ENCODE measurements at places on chromosomes 7 and 10.

DNA sequence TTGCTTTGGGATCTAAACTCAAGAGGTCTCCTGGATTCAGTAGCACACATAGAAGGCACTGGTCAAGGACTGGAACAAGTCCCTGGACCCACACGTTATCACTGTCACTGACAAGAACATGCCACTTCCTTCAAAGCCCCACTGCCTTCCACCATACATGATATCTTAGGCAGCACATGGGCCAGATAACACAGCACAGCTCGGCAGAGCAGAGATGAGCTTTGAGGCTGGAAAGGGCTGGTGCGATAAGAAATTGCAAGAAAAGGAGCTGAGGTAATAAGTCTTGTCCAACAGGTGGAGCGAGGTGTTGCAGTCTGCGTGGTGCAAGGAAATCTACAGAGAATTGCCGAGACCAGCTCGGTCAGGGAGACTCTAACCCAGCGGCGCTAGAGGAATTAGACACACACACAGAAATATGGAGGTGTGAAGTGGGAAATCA is 139.8 kb upstream of the CDK13 start:
- DNase-seq, result no peak

GRCh38 chr10:30348378-30348776 is 701 bp downstream of the MTPAP start:
- DNase-seq, result no peak

GRCh38 chr7:73544678-73545077 is 12.8 kb downstream of the BCL7B start:
- DNase-seq, result no peak

- DNase-seq, result no peak
Measured at GRCh38 chr7:8536431-8536830, 103.0 kb downstream of the NXPH1 start.

DNA sequence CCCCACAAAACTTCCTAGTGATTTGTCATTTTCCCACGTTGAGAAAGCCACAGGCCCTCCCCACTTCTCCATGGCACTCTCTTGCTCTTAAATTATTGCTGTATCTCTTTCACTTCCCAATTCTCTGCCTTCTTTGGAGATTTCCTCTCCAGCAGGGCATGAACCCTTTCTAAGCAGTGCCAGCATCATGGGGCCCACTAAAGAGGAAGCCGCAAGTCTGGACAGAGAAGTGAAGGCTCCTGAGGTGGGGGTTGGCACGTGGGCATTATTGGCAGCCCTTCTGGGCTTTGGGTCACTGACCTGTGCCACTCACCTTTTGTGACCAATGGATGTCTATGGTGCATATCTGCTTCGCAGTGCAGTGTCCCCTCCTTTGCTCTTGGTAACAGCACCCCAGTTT is 97.7 kb upstream of the TCF7L2 start:
- DNase-seq, result no peak

GRCh38 chr7:91068136-91068795 is 196.0 kb upstream of the FZD1 start:
- no peak for DNase-seq

- no peak for DNase-seq
Measured at GRCh38 chr10:43151371-43151770, 13.1 kb downstream of the CSGALNACT2 start.

GRCh38 chr10:4535521-4535920 is 290.5 kb upstream of the AKR1E2 start:
- no peak for DNase-seq

DNA sequence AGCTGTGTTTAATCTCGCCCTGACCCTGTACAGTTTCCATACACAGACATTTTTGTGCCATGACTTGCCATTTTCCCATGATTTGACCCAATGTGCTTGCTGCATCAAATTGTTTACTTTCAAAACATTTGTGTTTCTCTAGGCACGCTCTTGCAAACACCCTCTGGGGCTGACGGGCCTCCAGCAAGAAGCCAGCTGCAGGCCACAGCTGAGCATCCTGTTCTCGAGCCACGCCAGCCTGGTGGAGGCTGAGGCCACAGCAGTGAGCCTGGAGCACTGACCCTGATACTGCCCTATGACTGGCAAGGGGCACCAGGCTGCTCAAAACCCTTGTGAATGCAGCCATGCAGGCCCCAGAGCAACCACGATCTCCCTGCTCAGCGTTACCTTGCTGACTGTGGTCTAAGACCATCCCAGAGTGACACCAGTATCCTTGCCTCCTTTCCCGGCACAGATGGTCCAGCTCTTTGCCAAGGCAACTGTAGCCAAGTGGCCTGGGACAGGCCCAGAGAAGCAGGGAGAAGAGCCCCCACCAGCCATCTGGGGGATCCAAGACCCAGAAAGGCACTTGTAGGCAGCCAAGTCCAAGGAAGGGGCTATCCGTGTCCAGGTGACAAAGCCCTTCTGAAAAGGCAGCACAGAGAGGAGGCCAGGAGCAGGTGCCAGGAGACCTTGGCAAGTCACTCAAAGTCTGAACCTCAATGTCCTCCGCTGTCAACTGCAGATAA is 78.5 kb downstream of the OAT start:
- DNase-seq, result no peak

GRCh38 chr7:139568813-139569490 is 45.5 kb downstream of the CLEC2L start:
- DNase-seq, result no peak

GRCh38 chr10:77386365-77386764 is 251.2 kb downstream of the KCNMA1 start:
- no peak for DNase-seq

DNA sequence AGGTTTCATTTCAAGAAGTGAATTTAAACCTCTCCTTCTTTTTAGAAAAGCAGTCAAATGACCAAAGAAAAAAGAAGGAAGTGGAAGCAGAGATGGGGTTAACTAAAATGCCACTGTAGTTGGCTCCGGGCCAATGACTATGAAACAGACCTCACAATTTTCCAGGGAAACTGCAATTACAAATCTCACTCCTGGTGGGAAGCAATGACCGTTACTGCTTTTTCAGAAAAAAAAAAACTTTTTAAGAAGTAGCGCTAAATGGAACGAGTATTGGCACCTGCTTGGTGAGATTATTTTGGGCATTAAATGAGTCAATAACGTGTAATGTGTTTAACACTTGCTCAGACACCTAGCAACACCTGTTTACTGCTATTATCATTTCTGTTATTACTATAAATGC is 1.2 kb downstream of the SFRP4 start:
- no peak for DNase-seq

- DNase-seq, result no peak
Measured at GRCh38 chr7:129771928-129772479, 160.5 kb downstream of the NRF1 start.

DNA sequence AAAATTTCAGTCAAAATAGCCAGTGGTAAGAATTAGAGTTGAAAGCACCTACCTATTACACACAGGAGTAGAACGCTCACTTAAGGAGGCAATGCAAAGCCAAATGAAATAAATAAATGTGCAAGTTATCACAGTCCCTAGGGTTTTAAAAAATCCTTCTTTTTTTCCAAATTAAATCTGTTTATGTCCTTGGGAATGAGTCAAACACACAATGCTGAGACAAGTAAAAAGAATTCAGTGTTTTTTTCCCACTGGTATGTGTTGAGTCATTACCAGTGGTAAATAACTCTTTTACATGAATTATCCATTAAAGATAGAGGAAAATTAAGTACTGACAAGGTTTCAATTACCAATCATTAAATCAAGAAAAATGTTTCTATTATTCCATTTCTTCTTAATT is 438.6 kb downstream of the TNS3 start:
- DNase-seq, result no peak

GRCh38 chr10:102613286-102613685 is 31.0 kb upstream of the TRIM8 start:
- DNase-seq, result no peak

- no peak for DNase-seq
Measured at GRCh38 chr10:114682532-114682931, 24.5 kb upstream of the ABLIM1 start.
